Fibroblast of skin of right quadriceps (primary cell): ENCODE measurements at places on chromosomes 5 and 9.

DNA sequence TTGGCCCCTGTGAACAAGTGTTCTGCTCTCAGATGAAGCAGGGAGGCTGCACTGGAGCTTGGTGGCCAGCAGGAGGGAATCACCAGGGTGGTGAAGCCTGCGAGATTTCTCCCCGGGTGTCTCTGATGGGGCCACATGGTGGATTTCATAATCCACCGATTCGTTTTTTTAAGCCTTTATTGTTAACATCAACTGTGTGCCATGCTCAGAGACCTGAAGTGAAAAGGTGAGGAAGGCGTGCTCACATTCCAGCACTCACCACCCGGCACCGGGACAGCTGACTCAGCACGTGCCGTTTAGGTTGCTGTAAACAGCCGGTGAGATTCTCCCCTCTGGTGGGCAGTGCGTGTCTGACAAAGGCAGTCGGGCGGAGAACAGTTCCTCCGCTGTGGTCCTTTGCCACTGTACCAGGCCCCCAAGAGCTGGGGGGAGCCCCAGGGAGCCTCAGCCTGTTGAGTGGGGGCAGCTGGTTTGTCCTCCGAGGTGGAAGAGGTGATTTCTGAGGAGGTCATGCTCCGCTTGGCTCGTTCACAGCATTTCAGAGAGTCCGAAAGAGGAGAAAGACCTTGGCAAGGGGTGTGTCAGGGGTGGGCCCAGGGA is 12.7 kb upstream of the AHRR start:
- no peak for DNase-seq

GRCh38 chr5:150217873-150218692 is 28.2 kb downstream of the SLC6A7 start:
- peak; percentile 75 for DNase-seq

DNA sequence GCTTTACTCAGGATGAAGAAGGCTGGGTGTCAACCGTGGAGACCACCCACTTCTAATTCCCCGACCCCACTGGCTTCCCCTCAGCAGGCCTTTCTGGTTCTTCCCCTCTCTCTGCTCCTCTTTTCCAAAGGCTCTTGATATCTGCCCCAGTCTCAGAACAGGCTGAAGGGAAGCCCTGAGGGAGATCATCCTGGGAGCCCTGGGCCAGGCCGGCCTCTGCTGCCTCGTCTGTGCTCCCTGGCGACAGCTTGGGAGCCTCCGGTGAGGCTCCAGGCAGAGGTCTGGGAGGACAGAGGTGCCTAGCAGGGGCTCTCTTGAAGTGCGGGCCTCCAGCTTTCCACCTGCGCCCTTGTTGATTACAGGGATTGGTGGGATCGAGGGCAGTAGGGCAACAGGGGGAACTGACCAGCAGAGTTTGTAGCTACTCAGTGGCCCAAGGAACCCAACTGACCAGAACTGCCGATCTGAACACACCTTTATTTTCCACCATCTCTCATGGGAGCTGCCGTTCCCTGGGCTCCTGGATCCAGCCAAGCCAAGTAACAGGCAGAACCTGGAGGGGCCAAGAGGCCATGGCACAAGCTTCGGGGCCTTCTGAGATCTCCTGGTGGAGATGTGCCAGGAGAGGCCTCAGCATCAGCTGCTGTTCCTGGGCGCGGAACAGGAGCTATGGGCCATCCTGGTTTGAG is 198.5 kb downstream of the CACNA1B start:
- no peak for DNase-seq

GRCh38 chr9:12631866-12632265 is 61.3 kb upstream of the TYRP1 start:
- no peak for DNase-seq

GRCh38 chr9:128073253-128073886 is 5.3 kb downstream of the SLC25A25 start:
- DNase-seq: no peak

GRCh38 chr9:4062966-4063365 is 236.9 kb downstream of the GLIS3 start:
- DNase-seq: peak; percentile 60

DNA sequence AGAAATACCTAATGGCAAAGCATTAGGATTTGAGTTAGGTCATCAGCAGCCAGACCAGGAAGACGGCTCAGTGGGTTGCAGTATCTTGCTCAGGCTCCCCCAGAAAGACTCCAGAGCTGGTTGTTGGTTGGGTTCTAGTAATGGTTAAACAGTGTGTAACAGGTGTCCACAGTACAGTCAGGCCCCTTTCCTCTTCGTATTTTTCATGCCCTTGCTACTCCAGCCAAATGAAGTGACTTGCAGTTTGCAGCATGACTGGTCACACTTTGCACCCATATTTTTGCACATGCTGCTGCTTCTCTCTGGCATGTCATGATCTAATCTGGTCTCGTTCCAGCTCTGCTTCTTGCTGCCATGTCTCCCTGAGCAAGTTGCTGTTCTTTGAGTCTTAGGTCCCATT is 60.6 kb upstream of the TRPC7 start:
- DNase-seq: no peak

- peak; percentile 26 for DNase-seq
Measured at GRCh38 chr5:24904981-24905517, 260.3 kb upstream of the CDH10 start.

- no peak for DNase-seq
Measured at GRCh38 chr9:27248702-27249101, 48.2 kb downstream of the EQTN start.

DNA sequence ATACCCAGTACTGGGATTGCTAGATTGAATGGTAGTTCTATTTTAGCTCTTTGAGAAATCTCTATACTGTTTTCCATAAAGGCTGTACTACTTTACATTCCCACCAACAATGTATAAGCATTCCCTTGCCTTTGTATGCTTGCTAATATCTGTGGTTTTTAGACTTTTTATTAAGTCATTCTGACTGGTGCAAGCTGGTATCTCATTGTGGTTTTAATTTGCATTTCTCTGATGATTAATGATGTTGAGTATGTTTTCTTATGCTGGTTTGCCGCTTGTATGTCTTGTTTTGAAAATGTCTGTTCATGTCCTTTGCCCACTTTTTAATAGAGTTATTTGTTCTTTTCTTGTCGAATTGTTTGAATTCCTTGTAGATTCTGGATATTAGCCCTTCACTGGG is 512.7 kb upstream of the PAPPA start:
- DNase-seq: peak; percentile 95

DNA sequence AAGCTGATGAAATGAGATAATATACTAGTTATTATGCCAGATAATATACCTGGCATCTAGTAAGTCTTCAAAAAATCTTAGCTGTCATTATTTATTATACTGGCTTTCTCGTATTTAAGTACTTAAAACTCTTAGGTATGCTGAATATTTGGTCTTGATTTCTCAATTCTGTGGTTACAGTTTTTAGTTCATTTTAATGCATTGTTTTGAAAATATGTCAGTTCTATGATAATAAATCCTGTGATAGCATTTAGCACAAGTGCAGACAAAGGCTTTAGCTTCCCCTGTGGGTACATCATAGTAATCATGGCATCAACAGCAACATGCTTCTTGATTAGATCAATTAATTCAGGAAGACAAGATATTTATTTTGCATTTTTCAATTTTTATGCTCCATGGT is 133.0 kb downstream of the SMC2 start:
- DNase-seq: peak; percentile 32

DNA sequence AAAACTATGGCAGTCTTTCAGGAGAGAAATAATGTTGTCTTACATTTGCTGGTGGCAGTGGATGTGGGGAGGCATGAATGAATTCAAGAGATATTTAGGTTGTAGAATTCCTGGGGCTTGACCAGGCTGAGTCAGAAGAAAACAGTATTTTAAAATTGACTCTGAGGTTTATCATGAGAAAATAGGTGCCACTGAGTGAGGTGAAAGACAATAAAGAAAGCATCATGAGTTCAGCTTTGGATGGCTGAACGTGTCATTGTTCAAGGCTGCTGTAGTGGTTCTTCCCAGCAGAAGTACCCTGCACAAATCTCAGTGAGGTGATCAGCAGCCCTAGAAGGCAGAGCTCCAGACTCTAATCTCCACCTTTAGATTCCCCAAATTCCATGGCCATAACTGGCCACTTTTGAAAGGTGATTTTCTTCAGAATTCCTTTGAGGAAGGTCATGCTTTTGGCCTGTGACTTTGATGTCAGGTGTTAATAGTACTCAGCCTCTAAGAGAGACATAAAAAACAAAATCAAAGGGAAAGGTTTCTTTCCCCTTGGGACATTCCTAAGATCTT is 395.4 kb downstream of the NTRK2 start:
- DNase-seq: no peak

DNA sequence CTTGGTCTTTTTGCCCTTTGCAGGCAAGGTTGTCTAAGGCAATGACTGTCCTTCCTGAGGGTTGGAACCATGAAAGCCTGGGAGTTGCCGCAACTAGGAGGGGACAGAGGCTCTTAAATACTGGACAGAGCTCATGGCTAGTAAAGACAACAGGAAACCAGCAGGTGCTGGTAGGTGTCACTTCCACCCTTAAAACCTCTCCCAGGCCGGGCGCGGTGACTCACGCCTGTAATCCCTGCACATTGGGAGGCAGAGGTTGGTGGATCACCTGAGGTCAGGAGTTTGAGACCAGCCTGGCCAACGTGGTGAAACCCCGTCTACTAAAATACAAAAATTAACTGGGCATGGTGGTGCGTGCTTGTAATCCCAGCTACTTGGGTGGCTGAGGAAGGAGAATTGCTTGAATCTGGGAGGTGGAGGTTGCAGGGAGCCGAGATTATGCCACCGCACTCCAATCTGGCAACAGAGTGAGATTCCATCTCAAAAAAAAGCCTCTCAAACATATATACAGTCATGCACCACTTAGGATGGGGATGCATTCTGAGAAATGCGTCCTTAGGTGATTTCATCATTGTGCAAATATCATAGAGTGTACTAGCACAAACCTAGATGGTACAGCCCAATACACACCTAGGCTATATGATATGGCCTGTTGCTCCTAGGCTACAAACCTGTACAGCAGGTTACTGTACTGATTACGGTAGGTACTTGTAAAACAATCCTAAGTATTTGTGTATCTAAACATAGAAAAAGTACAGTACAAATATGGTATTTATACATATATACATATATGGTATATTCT is 102.7 kb downstream of the HSPA4 start:
- no peak for DNase-seq

DNA sequence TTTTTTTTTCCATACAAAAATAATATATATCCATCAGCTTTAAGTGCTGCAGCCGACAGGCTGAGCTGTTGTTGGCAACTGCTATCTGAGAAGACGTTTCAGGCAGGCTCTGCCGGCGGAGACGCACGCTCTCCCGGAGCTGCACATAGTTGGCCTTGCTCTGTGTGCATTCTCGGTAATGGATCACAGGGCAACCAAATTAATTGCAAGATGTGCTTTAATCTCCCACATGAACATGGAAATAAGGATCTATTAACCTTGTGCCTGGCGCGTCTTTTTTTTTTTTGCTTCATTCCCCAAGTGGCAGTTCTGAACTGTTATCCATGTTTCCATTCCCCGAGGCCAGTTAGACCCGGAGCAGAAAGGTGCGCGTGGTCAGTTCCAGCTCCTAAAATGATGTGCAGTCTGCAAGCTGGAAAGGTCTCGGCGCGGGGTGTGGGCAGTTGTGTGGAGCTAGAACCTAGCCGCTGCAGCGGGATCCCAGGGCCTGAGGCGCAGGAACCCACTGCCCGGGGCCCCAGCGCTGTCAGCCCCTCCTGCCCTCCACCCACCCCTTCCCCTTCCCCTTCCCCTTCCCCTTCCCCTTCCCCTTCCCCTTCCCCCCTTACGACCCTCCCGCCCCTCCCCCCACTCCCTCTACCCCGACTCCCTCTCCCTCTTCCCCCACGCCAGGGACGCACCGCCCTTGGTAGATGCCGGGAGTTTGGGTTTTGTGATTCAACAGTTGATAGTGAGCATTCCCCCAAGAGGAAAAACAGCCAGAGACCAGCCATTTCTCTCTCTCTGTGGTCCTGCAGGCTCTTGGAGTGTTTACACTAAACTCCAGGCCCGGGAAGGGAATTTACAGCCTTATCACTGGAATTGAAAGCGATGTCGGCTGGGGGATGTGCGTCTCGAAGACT is 137.8 kb downstream of the CEP120 start:
- peak; percentile 44 for DNase-seq

DNA sequence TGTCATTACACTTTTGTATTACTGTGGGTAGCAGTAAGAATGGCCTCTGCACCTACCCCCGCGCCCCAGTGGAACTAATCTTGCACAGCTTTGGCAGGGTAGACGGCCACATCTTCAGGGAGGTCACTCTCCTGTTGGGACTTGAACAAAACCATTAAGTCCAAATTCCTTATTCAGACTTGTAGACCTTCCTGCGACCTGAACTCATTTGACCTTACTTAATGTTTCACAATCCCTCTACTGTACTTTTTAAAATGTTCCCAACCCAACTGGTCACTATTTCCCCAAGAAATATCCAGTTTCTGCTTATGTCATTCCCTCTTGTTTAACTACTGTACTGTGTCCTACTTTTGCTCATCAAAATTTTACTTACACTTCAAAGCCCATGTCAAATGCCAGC is 5.3 kb upstream of the FAM120AOS start:
- no peak for DNase-seq

GRCh38 chr5:109688630-109688969 is 1.1 kb upstream of the MAN2A1 start:
- DNase-seq: no peak

GRCh38 chr9:134783699-134784039 is 96.9 kb upstream of the FCN2 start:
- peak; percentile 52 for DNase-seq
